Renal pelvis (tissue), 12 donors: ENCODE measurements at places on chromosomes 2 and 18. TPM values are rescaled to one million over a fixed set of nuclear protein-coding genes. Genes with fewer than 3 reads are reported as not detected.

Gene TMEM150A
- polyA plus RNA-seq, result 44.7 TPM

Gene GEN1
- polyA plus RNA-seq, result 16.5 TPM

Gene IL1F10
- polyA plus RNA-seq, result not detected

Gene ZNF396
- 6.2 TPM for polyA plus RNA-seq

DNA sequence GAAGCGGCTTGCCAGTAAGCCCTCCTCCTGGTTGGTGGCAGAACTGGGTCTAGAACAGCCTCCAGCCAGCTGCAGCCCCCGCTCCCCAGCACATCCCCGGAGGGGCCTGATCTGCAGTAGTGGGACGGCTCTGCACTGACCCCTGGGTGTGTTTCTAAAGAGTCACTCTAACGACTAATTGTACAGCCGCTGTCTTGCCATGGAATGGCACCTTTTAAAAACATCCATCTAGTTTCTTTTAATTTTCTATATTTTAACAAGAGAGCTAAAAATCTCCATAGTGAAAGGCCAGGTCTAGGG, 82.0 kb downstream of the MTCL1 start:
- DNase-seq, result no peak

DNA sequence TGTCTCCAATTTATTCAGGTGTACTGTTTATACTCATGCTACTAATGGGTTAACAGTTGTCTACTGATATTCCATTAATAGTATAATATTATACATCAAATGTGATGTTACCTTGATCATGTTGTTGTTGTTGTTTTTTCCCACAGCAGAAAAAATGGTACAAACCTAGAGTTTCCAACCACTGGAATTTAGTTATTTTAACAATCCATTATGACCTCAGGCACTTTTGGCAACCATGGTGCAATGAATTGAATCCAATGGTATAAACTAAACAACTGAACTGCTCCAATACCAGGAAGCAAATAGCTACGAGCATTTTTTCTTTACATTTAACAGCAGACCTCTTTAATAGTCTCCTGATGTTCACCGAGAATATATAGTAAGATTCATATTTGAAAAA, 31.0 kb upstream of the C2orf66 start:
- DNase-seq, result no peak

DNA sequence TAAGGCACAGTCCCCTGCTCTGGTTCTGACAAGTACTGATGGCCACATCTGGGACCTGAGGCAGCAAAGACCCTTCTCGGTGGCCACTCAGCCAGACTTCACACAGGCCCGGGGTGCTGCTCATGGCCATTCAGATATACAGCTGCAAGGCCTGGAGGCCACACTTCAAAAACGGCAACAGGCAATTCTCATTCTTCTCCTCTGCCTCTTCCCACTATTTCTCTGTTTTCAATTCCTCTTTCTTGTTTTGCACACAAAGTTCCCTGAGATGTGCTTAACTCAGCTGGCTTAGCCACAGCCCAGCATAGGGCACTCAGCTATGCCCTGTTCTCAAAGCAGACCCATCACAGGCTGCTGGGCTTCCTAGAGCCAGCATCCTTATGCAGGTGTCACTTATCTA, 29.9 kb downstream of the PTPN18 start:
- no peak for DNase-seq

GRCh38 chr2:198595721-198596120, 791.3 kb downstream of the PLCL1 start:
- DNase-seq, result no peak

DNA sequence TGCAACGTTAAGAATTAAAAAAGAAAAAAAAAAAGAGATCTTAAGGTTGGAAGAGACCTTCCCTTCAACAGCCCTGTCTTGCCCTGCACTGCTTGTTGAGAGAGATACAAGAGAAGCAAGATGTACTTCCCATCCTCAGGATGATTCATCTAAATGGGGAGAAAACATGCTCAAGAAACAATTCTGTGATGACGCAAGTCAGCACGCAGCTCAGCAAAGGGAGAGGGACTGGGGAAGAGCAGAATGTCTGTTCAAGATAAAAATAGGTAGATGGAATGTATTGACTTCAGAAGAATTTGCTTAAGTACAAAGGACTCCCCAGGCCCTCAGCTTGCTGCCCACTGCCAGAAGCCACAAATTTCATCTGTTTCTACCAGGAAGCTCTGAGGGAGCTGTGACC, 198.2 kb upstream of the SPRED2 start:
- DNase-seq, result no peak

GRCh38 chr2:36512705-36513104, 85.3 kb downstream of the FEZ2 start:
- no peak for DNase-seq

- no peak for DNase-seq
Measured at GRCh38 chr2:24354395-24354794, 5.9 kb downstream of the ITSN2 start.

GRCh38 chr2:29295845-29296244, 180.6 kb downstream of the CLIP4 start:
- DNase-seq, result no peak
